ENCODE measurements at places on chromosomes 1 and 21. TPM values are rescaled to one million over a fixed set of nuclear protein-coding genes. Genes with fewer than 3 reads are reported as not detected.

DNA sequence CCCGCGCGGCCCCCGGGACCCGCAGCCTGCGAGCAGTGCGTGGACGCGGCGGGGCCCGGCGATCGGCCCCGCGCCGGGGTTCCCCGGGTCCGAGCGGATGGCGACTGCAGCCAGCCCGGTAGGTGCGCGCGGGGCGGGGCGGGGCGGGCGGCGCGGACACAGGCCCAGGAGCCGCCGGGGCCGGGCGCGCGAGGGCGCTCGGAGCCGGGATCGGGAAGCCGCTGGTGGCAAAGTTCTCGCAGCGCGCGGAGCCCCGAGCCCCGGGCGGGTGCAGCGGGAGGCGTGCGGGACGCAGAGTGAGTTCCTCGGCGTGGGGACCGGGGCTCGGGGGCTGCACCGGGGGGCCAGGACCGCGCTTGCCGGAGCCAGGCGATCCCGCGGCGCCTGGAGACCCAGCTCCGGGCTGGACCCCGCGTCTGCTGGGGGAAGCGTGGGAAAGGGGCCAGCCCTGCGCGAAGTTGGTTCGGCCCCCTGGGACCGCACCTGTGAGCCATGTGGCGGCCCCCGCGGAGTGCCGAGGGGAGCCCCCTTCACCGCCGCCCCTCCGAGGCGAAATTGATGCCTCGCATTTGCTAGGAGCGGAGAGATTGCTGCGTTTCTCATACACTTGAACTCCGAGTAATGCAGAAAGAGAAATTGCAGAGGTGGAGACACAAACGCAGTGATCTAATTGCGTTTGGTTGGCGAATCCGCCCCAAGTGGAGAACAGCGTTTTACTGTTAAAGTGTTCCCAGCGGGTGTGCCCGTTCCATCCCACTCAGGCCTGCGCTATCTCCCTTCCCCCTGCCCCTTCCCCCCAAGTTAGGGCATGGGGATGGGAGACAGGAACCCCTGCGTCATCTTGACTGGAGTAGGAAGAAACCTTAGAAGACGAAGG is 228.9 kb upstream of the TMEM51 start:
- DNase-seq = no peak

DNA sequence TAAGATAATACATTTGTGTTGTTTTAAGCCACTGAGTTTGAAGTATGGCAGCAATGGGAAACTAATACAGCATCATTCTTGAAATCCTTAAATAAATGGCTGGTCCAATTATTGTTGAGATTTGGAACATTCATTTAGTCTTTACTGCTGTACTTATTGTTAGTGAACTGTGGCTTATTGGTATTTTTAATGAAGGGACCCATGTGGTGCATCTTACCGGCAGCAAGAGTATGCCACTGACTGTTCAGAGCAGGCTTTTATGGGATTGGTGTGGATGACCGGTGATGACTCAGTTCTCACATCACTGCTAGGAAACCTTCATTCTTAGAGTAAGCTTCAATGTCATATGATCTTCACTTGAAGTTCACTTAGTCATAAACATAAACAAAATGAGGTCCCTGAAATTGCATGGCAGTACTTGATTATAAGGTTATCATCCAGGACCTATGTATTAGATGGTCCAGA is 31.5 kb downstream of the PRKAA2 start:
- no peak for DNase-seq

Gene OR2L8
- not detected for total RNA-seq

DNA sequence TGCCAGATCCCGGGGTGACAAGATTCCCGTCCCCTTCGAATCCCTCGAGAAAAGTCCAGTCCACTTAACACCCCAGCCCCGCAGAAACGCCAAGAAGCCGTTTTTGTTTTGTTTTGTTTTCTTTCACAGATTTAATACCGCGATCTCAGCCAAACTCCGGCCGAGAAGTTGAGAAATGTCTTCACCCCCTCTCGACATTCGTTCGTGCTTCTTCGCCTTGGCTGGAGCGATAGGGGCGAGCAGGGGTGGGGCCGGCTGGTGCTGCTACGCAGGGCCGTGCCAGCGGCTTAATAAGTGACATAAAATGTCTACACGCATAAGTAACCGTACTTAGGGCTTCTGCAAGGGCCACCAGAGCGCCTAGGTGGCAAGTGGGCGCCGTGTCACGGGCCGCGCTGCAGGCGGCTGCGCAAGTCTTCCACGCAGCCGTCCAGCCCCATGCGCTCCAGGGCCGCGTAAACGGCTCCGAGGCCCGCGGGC is 4.9 kb downstream of the TNFRSF25 start:
- no peak for DNase-seq

GRCh38 chr1:34277150-34277549 is 100.4 kb downstream of the C1orf94 start:
- DNase-seq = no peak

DNA sequence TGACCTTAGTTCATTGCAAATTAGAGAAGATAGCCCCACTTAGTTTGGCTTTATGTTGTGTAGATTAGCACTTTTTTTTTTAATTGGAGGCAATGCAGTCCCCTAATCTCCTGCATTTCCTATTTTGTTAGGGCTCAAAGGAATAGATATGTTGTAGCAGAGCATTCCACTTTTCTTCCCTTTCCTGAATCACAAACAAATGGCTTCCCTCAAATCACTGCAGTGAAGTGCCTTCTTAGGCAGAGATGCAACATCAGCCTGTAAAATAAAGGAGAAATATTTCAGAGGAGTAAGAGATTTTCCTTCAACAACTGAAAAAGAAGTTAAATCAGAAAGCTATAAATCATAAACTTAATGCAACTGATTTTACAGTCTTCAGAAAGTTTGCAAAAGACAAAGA is 271.8 kb upstream of the C1orf105 start:
- DNase-seq = no peak

DNA sequence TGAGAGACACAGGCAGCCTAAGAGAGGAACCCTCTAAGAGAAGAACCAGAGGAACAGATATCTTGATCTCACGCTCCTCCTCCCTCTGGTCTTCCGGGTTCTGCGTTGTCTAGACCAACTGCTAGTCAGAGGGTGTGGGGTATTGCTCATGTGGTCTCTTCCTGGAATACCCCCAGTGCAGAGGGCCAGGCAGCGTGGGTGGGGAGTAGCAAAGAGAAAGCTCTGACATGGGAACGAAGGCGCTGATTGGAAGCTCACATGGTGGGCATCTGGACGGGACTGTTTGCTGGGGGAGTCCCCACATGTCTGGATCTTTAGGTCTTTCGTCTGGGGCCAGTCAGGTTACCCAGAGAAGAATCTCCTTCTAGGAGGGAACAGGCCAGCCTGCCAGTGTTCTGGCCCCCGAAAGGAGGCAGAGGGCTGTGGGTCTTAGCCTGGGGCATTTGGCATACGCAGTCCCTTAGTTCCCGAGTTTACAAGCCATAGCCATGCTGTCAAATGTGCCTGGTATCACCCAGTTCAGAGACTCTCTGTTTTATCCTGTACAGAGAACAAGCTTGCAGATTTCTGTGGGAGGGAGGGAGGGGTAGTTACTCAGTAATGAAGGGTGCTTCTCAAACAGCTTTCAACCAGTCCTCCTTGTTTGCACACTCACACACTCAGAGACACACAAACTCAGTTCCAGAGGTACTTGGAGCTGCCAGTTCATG is 18.3 kb upstream of the IL6R start:
- no peak for DNase-seq

DNA sequence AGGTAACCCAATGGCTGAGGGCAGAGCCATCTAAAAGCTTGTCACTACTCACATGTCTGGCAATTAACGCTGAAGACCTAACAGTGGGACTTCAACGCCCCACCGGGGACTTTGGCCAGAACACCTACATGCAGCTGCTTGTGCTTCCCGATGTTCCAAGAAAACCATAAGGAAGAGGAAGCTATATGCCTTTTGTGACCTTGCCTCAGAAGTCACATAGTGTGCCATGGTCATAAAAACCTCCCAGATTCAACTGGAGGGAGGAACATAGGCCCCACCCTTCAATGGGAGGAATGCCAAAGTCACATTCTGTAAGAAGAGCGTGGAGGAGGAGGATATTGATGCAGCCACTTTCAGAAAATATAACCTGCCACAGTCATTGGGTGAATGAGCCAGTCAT is 147.8 kb upstream of the MAGI3 start:
- DNase-seq = no peak

GRCh38 chr1:145751491-145752037 is 32.3 kb downstream of the CD160 start:
- no peak for DNase-seq

- no peak for DNase-seq
These were observed 39.8 kb downstream of the SNAP47 start for GRCh38 chr1:227774821-227775661.

DNA sequence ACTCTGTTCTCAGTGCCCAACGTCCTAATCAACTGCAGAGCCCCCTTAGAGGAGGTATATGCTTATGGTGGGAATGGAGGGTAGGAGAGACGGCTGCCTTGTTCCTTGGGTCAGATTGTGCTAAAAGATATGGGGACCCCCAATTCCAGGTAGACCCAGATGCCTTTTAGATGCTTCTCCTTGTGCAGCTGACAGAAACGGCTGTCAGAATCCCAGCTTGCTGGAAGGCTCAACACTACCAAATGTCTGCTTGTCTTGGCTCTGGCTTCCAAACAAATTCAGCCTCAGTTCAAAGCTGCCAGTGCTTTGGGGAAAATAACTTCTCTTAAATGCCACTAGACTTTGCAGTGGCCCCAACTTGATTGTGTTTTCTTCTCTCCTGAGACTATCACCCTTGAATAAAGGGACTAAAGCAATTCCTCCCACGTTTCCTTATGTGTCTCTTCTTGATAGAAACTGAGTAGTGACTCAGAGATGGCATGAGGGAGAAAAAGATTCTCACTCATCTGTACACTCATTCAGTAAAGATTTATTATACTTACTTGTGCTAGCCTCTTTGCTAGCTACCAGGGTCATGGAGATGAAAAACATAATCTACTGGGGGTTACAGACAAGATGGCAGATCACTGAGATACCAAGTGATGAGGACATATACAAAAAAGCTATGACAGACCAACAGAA is 3.4 kb upstream of the RNF19B start:
- DNase-seq = no peak

DNA sequence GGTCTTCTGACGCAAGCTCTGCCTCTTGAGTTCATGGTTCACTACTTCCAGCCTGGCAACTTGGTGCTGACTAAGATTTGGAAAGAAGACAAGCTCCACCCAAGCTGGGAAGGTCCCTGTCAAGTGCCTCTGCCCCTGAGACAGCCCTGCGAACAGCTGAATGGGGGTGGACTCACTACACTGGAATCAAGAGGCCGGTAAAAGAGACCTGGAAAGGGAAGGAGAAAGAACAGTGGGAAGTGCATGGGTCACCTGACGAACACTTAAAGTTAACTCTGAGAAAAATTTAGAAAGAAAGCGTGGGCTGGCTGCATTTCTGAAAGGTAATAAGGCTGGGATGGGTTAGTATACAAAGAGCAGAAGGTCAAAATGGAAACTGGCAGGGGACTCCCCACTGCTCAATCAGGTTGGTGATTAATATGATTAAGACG is 26.1 kb upstream of the ZNF496 start:
- DNase-seq = no peak

- no peak for DNase-seq
These were observed 647 bp downstream of the DESI2 start for GRCh38 chr1:244653439-244654107.

Gene CD34
- total RNA-seq = 0.39 TPM

DNA sequence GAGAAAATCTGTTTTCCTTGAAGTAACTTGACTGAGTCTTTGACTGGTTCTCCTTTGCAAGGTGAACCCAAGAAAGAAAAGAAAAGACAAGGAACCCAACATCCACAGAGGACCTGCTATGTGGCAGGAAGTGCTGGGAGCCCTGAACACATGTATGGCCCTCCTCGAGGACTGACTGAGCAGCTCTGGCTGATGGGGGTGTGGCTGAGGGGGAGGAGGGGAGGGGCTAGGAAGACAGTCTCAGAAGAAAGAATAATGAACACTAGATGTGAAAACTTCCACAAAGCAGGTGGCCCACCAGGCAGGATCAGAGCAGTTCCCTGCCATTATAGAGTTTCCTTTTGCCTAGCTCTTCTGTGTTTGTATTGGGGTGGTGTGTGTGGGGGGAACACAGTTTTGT is 26.1 kb downstream of the NENF start:
- no peak for DNase-seq

Gene PYHIN1
- not detected for total RNA-seq

GRCh38 chr1:19533626-19534025 is 48.3 kb upstream of the CAPZB start:
- DNase-seq = no peak

- no peak for DNase-seq
These were observed 53.8 kb upstream of the SYT14 start for GRCh38 chr1:209884249-209884648.

Gene CLEC20A
- total RNA-seq = not detected

Gene CD2
- total RNA-seq = not detected

- no peak for DNase-seq
These were observed 8.0 kb downstream of the RIIAD1 start for GRCh38 chr1:151729157-151729965.

GRCh38 chr21:28089599-28090441 is 902.9 kb downstream of the LTN1 start:
- no peak for DNase-seq

Gene PPM1J
- 17.5 TPM for total RNA-seq

DNA sequence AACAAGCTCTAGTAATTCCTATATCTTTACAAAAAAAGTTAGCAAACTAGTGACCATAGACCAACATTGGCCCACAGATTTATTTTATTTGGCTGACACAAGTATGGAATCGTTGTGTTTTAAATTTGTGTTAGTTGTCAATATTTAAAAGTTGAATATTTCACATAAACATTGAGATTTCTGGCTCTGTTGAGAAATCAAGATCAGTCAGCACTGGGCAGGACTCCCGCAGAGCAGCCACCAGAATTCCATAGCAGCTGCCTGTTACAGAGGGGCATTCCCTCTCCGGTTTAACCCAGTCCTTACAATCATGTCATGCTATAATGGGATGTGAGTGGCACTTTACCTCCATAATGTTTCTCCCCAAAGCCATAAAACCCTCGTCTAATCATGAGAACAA is 79.2 kb upstream of the NRIP1 start:
- no peak for DNase-seq

Gene C1orf21
- total RNA-seq = 51.0 TPM

DNA sequence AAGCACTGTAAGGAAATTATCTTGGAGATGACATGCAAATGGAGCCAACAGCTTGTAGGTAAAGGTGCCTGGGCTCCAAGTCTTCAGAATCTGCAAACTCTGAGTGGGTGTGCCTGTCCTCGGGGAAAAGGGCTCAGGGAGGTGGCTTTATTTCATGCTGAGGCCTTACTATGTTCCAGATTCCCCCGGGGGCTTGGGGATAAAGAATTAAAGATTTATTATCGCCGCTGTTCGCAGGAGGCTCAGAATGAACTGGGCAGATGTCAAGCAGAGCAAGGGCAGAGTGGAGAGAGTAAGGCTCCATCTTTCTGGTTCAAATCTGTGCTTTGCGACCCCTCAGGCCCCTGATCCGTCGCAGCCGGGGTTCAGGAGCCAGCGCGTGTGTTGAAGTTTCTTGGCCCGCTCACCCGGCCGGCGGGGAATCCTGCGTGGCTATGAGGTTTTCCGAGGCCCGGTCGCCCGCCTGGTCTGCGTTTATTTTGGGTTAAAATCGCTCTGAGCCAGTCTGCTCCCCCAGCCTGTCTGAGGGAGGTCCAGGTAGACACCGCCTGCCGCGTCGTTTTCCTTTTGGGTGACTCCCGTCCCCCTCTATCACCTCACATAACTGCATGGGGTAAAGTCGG is 19.5 kb downstream of the RHOU start:
- no peak for DNase-seq

All from H1 (cell line).